ENCODE measurements at places on chromosomes 7 and 10.

GRCh38 chr10:82242778-82243177 is 367.8 kb downstream of the NRG3 start:
- DNase-seq = no peak

GRCh38 chr7:113955157-113955556 is 36.3 kb upstream of the PPP1R3A start:
- no peak for DNase-seq

GRCh38 chr10:119737823-119738222 is 12.0 kb downstream of the INPP5F start:
- peak; percentile 59 for DNase-seq

- DNase-seq = no peak
These were observed 14.4 kb downstream of the ZNF33B start for GRCh38 chr10:42623929-42624328.

DNA sequence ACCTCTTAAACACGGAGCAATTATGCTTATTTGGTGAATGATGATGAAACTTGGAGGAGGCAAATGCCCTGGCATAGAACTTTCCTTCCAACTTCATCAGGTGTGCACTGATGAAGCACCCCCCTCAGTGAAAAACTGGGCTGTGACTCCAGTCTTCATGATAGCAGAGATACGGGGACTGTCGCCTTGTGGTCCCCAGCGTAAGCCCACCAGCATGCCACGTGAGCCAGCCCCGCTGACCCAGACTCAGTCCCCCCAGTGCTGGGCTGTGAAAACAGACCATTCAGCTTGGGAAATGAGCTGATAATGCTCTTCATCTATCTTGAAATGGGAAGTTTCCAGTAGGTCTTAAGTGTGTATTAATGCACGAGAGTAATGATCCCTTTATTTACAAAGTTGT is 177.0 kb downstream of the SNX10 start:
- DNase-seq = no peak

- DNase-seq = no peak
These were observed 114.7 kb downstream of the CHN2 start for GRCh38 chr7:29309041-29309854.

- no peak for DNase-seq
These were observed 69.3 kb upstream of the PRR15 start for GRCh38 chr7:29494350-29494749.

DNA sequence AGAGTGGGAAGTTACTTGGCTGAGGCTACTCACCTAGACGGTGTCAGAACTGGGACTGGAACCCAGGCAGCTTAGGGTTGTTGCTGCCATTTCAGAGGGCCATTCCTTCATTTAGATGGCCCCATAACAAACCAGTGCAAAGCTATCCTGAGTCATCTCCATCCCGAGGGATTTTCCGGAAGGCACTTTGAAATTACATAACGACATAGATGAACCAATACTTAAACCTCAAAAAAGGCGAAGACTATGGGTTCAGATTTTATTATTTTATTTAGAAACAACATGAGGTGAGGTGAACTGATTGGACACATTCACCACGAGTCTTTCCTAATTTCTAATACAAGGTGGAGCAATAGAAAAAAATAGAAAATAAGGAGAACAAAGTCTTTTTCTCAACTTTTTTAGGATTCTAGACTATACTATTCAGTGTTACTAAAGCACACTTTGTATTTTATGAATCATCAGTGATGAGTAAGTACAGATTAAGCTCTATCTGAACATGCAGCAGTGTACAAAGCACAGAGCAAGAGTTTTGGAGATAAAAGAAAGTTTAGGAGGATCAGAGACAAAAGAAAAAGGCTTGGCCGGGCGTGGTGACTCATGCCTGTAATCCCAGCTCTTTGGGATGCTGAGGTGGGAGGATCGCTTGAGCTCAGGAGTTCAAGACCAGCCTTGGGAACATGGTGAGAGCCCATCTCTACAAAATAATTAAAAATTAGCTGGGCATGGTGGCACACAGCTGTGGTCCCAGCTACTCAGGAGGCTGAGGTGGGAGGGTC is 79.5 kb upstream of the SVIL start:
- DNase-seq = peak; percentile 44

- no peak for DNase-seq
These were observed 139.9 kb upstream of the AKR1E2 start for GRCh38 chr10:4685904-4686643.

DNA sequence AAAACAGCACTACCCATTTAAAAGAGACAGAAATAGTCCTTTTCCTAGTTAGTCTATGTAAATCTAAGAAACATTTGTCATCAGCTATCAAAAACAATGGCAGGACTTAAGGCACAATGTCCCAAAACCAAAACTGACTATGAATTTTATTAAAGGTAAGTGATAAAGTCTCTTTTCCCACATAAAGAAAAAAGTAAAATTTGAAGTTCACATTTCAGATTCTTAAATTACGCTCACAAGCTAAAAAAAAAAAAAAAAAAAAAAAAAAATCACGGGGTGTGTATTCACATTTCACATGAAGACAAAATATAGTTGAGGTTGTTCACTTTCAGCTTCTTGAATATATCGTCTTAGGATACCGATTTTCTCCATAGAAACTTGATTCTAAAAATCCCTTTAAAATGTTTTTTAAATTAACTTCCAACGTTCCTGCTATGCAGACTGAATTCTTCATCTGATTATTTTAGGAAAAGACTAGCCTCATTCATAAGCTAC is 1.6 kb downstream of the P4HA1 start:
- DNase-seq = no peak

DNA sequence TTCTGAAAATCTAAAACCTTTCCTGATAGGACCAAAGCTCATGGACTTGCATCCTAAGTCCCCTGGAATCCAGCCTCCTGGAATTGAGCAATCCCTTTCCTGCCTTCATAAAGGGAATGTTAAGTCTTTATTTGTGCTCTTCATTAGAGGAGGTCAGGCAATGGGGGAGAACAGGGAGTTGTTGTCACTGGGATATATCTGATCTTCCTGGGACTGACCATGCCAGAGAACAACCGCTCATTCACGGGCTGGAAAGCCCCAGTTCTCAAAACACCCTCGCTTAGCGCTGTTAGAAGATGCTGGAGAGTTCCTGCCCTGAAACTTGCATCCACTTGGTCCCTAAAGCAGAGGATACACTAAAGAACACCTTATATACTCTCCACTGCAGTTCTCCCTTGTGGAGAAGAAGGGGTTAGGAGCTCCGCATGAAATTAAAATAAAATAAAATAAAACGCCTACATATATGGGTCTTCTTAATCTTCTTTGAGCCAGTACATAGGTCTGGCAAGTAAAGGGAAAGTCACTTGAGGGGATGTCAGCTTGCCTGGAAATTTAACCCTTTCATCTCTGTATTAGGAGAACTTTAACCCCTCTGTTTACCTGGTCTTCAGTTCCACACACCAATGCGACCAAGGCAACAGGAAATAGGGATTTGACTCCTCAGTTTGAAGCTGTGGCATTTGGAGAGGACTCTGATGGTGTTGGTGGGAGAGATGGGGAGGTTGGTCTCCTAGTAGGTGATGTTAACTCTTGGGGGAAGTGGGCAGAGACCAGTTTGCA is 1.2 kb downstream of the SORCS1 start:
- DNase-seq = no peak

DNA sequence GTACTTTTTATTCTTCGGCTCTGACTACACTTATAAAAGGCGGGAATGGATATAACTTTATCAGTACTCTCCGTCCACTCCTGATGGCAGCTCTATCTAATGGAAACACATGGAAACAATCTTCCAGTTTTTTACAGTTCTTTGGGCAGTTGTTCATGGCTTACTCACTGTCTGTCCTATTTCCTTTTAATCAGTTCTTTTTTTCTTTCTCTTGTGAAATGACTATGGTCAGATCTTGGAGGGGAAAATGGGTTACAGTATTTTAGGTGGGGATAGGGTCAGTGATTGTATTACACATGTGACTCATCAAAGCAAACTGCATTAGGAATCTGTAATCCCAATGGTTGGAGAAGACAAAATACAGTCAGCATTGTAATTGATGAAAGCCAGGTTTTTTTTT is 112.4 kb downstream of the BICC1 start:
- no peak for DNase-seq

DNA sequence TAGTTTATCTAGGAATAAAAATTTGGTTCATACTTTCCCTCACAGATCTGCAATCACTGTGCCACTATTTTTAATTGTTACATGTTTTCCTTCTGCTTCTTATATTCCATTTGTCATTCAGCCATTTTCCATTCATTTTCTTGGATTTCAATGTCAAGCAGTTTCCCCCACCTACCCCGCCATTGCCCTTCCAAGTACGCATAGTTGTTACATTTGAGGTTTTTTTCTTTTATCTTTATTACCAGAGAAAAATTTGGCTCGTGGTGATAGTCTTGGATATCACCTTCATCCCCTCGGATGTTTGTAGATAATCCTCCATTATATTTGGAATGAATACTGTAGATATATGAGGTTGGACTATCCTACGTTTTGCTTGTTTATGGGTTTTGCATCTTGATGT is 159.7 kb downstream of the CRPPA start:
- DNase-seq = no peak

GRCh38 chr7:506921-507622 is 12.6 kb downstream of the PDGFA start:
- no peak for DNase-seq
